WERI-Rb-1 (cell line): ENCODE measurements at places on chromosomes 16 and 17.

DNA sequence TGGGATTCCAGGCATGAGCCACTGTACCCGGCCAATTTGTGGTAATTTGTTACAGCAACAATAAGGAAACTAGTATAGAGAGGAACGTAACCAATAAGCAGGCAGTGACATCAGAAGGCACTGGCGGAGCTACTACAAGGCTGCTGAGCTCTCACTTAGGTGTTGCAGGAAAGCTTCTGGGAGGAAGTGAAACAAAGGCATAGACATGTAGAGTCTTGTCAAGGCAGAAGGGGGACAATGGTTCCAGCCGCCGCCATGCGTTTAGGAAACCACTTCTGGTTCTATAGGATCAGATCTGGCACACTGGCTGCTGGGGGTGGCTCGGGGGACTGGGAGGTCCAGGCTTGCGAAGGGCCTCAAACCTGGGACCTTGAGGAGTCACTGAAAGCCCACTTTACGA lies 9.4 kb upstream of the CPSF4L start:
- no peak for DNase-seq

- DNase-seq: peak; percentile 14
These were observed 427 bp upstream of the NLK start for GRCh38 chr17:28041844-28042656.

DNA sequence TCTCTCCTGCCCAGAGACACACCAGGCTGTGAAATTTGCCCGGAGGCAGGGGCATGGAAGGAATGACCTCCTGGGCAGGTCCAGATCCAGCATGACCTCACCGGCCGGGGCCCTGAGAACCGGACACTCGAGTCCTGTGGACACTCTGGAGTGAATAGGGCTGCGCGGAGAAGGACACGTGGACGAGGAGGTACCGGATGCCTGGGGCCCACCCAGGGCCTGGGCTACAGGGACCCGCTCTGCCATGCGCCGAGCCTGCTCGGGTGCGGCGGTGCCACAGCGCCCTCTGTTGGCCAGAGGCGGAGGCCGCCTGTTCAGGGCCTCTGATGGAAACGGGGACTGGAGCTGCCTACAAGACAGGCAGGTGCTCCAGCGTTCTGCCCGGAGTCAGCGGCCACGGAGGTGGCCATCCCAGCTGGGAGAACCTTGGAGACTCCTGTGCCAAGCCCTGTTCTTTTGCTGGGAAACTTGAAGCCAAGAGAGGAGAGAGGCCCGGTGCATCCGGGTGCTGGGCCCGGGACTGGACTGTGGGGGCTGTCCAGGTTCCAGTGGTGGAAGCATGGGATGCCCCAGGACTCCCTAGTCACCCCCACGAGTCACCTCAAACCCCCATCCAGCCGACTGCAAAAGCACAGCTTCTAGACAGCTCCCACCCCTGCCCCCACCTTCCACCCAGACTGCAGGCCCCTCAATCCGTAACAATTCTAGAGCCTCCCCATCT lies 19.3 kb upstream of the NXPH3 start:
- DNase-seq: peak; percentile 91

GRCh38 chr17:44832805-44833204 lies 2.7 kb upstream of the GJC1 start:
- no peak for DNase-seq

DNA sequence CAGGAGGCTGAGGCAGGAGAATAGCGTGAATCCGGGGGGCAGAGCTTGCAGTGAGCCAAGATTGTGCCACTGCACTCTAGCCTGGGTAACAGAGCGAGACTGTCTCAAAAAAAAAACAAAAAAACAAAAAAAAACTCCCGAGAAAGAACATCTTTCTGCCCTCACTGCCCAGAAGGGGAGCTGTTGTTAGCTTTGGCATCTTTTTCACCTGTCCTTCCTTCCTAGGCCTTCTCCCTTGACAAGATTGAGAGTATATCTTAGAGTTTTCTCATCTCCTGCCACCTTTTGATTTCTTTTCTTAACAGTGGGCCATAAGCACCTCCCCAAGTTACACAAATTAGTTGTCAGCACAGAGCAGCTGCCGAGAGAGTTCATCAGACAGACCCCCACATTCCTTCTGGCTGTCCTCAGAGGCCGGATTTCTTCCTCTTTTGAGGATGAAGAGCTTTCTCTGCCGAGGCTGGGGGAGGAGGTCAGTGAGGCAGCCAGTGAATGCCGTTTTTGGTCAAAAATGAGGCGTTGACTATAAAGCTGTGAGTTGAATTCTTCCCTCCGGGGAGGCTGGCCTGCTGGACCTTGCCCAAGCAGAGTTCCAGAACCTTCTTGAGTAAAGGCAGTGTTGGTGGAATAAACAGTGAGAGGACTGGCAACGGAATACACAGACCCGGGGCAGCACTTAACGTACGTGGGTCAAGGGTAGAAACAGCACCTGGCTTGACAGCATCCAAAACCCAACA lies 127.0 kb downstream of the ABCC6 start:
- no peak for DNase-seq

DNA sequence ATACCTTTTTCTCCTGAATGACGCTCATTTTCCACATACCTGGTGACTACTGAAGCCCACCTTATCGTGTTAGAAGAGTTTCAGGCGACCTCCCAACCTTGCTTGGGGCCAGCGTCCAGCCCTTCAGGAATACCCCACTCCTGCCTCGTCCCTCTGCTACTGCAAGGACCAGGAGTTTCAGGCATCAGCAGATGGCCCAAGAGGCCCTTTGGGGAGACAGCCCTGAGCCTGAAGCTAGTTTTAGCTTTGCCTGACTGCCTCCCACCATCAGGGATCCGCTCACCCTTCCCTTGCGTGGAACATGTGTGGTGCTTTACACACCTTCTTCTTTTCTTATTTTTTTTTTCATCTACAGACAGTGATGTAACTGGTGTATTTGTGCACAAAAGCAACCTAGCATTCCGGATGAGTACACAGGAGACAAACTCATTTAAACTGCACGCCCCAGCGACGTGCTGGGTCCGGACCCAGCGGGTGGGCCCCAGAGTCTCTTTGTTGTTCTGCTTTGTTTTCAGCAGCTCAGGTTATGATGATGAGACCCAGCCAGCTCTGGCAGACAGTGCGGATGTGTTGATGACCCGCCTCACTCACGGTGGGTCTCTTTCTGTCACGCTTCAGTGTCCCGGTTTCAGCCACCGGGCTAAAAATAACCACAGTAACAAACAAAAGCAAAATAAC lies 242.4 kb downstream of the C16orf95 start:
- peak; percentile 55 for DNase-seq

DNA sequence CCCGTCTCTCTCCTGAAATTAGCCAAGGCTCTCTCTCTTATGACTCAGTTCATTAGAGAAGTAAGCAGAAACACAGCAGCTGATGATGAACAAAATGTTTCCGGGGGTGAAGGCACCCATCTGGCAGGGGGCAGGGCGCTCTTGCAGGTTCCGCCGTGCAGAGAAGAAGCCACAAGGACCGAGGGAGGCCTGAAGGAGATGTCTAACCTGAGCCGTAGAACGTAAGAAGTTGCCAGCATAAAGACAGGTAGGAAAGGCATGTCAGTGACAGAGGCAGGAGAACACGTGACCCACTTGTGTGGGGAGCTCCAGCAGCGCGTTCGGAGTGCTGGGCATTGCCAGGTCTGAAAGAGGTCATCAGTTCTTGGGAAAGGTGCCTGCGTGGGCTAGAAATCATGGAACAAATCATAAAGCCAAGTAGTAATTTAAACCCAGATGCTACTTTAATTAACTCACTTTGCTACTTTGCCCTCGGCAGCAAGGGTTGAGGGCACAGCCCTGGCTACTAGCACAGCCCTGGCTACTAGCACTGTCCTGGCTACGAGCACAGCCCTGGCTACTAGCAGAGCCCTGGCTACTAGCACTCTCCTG lies 198.6 kb downstream of the RPTOR start:
- no peak for DNase-seq

- DNase-seq: no peak
These were observed 12.7 kb downstream of the RNF227 start for GRCh38 chr17:7903154-7904103.

DNA sequence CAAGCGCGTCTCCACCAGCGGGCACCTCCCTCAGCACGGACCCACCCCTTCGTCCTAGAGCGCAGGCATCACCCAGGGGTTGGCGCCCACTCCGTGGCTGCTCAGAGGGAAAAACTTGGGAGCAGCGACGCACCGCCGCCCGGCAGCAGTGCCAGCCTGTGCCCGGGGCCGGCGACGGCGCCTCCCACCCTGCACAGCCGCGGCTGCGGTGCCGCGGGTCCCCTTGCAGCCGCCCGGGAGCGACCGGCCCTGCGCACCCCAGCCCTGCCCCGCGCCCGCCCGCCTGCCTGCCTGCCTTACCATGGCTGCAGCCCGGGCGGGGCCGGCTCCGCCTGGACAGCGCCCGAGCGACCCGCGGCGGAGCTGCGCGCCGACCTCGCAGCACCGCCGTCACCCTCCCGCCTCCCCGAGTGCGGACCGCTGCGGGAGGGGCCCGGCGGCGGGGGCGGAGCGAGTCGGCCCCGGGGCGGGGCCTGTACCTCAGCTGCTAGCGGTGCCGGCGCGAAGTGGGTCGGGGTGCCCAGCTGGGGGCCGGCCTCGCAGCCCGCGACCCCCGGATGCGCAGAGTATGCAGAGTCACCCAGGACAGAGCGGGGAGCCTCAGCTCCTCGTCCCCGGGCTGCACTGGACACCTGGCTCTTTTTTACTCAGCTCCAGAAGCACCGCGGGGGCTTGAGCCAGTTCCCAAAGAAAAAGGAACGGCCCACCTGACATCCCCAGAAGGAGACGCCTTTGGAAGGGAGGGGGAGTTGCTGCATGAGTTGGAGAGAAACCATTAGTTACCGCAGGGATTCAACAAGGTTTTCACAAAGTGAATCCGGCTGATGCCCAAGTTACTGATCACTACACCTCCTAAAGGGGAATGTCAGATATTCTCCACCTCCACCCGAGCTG lies 17.5 kb upstream of the MTMR4 start:
- peak; percentile 79 for DNase-seq

DNA sequence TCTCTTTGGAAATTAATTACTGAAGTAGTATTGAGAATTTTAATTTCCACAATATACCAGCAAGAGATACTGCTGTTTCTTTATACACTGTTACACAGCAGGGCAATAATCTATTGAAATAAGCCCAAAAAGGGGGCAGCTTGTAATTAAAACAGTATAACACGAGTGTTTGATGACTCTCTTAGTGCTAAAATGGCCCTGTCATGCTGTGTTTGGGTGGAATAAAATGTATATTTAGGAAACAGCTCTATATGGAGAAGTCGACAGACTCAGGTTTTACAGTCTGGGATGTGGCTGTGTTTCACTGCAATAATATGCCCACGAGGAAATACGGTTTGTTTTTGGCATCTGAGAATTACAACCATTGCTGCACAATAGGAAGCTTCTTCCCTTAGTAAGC lies 537.7 kb upstream of the HSBP1 start:
- DNase-seq: no peak

DNA sequence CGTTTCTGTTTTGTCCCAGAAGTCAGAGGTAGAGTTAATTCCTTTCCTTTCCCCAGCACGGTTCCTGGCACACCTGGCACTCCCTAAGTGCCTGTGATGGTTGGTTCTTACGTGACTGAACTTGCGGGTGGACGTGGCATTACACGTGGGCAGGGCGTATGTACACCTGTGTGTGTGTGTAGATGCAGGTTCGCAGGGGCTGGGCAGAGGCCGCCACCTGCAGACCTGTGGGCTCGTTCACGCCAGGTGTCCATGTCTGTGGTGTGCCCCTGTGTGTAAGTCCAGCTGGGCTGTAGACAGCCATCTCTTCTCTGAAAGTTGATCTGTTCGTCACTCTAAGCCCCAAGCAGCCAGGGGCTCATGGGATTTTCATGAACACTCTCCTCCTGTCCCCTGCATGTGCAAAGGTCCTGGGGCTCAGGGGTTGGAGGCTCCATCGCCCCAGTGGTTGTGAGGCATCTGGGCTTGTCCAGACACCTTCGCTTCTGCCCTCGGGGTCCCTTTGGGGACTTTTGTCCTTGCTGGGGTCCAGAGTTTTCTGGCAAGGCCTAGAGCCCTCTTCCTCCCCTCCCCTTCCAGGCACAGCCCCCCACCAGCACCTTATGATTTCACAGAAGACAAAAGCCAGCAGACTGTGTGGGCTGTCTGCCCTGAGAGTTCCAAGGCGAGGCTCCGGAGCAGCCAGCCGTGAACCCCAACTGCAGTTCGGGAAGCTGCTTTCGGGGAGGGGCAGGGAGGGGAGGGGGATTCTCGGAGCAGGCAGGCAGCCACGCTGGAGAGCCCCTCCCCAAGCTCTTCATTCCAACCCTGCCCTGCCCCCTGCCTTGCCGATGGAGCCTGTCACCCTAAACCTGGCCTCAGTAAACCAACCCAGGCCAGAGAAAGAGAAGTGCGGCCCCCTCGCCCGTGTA lies 5.4 kb upstream of the FSCN2 start:
- DNase-seq: peak; percentile 70

- DNase-seq: peak; percentile 84
These were observed 217.8 kb downstream of the SPECC1 start for GRCh38 chr17:20226814-20227482.

GRCh38 chr17:80927791-80928216 lies 63.8 kb upstream of the CHMP6 start:
- DNase-seq: no peak

DNA sequence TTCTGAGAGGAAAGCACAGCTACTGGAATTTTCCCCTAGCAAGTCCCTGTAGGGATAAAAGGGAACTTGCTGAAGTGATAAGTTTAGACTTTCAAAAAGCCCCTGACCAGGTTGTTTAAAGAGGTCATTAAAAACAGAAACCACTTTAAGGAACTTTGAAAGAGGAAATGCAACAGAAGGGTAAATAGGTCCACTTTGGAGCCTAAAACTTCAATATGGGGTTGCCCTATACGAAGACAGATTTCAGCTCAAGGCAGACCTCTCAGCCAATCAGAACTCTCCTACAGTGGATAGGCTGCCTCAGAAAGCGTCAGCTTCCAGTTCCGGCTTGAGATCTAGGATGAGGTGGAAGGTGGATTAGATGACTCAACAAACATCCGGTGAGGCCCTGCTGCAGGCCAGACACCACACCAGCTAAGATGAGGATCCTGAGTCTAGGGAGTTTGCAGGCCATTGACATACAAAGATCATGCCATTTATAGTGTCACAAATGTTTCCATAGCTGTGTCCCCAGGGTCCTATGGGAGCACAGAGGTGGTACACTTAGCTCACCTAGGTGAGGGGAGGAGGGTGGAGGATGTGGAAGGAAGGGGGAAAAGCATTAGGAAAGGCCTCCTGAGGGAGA lies 7.9 kb upstream of the MFSD6L start:
- DNase-seq: no peak

- no peak for DNase-seq
These were observed 3.5 kb downstream of the IL4R start for GRCh38 chr16:27317320-27317719.

DNA sequence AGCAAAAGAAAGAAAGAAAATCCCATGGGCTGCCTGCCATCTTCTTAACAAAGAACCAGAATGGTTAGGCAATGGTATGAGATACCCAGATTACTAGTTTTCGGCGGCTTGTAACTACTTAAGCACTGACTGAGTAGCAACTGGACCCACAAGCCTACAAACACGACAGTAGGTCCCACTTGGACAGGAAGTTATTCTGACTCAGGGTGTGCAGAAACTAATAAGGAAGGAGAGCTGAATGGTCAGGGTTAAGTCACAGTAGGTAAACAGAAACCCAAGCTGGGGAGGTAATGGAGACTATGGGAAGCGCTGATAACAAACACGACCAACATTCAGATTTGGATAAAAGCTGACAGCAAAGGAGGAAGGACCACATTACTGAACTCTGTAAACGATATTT lies 10.4 kb upstream of the HLF start:
- DNase-seq: no peak

- DNase-seq: no peak
These were observed 46.3 kb downstream of the TANGO6 start for GRCh38 chr16:68889508-68890150.
